ENCODE measurements at places on chromosomes 5 and 9. TPM values are rescaled to one million over a fixed set of nuclear protein-coding genes. Genes with fewer than 3 reads are reported as not detected.

GRCh38 chr9:37990404-37991015 is 78.5 kb downstream of the SHB start:
- DNase-seq = no peak

DNA sequence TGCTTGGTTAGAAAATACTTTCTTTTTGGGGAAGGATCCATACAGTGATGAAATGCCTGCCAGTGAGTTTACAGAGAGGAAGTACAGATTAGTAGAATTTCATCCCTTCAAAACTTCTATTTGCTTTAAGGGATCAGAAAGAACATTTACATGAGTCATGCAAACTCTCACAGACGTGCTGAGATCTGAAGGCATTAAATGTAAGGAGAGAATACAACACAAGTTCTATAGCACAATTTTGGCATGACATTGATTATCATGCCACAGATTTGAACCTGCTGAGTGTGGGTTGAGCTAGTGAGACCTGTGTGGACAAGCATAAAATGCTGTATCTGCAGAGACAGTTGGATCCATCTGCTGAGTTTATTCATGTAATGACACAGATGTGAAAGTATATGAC is 613.6 kb upstream of the SEMA6A start:
- DNase-seq = peak; percentile 13

DNA sequence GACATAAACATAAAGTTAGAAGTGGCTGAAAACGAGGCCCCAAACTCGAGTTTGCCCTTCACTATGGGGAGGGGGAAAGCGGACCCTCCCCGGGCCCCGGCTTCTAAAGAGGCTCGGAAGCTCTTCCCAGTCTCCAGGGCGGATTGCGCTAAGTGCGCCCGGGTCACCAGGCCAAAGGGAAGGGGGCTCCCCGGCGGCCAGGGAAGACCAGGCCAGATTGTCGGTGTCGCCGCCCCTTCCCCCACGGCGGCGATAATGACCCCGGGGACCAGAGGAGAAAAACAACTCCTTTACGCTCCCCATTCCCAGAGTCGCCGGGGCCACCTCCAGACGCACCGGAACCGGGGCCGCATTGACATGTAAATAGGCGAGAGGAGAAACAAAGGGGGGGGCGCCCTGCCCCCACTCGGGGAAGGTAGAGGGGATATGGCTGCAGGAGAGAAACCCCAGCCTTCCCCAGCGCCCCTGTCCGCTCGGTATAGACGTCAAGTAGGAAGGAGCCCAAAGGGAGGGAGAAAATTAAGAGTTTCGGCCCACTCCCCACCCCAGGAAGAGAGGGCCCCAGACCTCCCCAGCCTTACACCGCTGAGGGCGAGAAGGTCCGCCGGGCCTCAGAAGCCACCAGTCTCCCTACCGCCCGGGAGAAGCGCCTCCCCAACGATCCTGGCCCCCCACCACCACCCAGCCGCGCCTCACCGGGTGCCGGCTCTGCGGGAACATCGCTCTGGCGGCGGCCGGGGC is 1.7 kb downstream of the TLE1 start:
- DNase-seq = peak; percentile 72

- DNase-seq = no peak
Measured at GRCh38 chr5:148697180-148697808, 43.0 kb upstream of the HTR4 start.

GRCh38 chr5:110807169-110807568 is 68.4 kb downstream of the SLC25A46 start:
- DNase-seq = peak; percentile 72

GRCh38 chr9:706073-706472 is 135.4 kb upstream of the DMRT1 start:
- DNase-seq = no peak

GRCh38 chr9:20111173-20111843 is 322.5 kb upstream of the SLC24A2 start:
- DNase-seq = no peak

- DNase-seq = no peak
Measured at GRCh38 chr5:86596476-86596875, 21.3 kb upstream of the COX7C start.

GRCh38 chr9:110049699-110050450 is 158.1 kb downstream of the C9orf152 start:
- DNase-seq = no peak

Gene SPATA31C1
- 0.10 TPM for total RNA-seq

- no peak for DNase-seq
Measured at GRCh38 chr5:67223211-67223610, 26.6 kb upstream of the CD180 start.

- no peak for DNase-seq
Measured at GRCh38 chr5:5968981-5969380, 409.4 kb downstream of the MED10 start.

- DNase-seq = peak; percentile 74
Measured at GRCh38 chr5:10761185-10761932, at the start of gene DAP. Gene DAP, minus strand, starts transcription at chr5:10761234. Its CDS starts 166 bp downstream, at chr5:10761068.

DNA sequence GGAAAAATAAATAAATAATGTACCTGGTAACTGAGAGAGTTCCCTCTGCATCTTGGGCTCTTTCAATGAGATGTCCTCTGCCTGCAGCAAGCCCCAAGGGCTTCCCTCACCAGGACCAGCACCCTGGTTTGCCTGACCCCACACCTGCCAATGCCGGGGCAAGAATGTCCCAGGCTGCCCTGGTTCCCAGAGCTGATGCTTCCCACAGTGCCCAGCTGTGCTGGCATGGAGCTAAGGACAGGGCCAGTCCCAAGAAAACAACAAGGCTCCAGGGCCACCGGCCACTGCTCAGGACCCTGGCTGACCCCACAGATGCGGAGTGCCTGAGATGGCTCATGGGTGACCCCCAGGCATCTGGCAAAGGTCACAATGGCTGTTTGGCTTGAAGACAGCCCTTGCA is 123.5 kb downstream of the KCNIP1 start:
- no peak for DNase-seq

Gene KCNV2
- not detected for total RNA-seq

- no peak for DNase-seq
Measured at GRCh38 chr5:93302711-93303110, 278.3 kb downstream of the NR2F1-AS1 start.

Gene STKLD1
- 1.7 TPM for total RNA-seq

Gene MAMDC4
- 1.9 TPM for total RNA-seq
